ENCODE measurements at places on chromosomes 2 and 18.
A peak's percentile ranks its signal among the peaks of the same experiment; 100 is the strongest.

DNA sequence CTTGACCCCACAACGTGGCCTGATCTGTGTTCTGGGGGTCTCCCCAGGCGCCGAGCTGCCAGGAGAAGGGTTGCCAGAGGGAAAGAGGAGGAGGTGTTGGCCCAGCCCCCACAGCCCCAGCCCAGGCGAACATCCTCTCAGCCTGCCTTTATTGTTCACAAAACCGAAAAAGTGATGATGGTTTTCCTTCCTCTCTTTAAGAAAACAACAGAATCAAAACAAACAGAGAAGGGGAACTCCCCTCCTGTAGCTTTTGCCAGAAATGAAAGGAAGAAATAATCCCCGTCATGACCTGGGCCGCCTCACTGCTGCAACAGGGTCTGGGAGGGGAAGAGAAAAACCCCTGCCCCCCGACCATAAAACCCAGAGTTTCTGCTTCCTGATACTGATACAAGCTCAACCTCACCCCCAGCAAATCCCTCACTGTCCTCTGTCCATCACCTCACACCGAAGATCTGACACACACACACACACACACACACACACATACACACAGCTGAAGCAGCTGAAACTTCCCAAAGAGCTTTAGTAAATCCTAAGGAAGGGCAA is 52.0 kb downstream of the ZFP36L2 start:
- DNase-seq: no peak

DNA sequence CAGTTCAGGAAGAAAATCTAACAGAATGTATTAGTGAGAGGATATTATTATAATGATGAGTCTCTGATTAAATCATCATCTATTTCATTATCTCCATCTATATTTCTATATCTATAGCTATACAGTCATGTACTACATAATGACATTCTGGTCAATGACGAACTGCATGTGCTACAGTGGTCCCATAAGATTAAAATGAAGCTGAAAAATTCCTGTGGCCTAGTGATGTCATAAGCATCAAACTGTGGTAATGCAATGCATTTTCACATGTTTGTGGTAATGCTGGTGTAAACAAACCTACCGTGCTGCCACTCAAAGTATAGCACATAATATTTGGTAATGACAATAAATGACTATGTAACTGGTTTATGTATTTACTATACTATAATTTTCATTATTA is 1127.9 kb upstream of the CHAC2 start:
- no peak for DNase-seq

DNA sequence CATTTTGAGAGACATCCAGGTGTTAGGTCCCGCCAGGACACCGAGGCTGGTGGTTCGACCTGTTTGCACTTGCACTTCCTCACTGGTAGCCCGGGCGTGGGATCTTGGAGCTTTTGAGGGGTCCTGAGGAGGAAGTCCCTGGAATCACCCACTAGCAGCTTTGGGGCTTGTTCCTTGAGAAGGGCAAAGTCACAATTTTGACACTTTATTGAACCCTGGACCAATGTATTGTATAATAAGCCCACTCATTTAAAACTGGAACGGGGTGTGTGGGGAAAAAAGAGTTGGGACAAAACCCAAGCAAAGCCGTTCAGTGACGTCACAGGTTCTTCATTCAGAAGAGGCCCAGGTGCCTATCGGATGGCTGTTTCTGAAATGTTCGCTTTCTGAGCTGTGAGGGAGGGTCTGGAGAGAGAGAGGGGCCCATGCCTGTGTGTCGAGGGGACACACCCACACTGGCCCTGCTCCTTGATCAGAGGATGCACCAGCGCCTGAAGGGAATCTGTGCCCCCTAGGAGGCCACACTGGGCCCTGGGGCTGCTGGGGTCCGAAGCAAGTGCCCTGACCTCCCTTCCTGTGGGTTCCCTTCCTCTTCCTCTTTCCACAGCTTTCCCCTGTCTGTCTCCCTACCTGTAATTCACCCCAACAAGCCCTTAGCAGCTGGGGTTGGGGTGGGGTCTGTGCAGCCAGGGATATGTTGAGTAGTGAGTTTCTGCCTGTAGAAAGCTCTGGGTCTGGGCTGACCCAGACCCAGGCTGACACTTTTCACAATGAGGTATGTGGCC is 2.6 kb downstream of the LPIN1 start:
- no peak for DNase-seq

DNA sequence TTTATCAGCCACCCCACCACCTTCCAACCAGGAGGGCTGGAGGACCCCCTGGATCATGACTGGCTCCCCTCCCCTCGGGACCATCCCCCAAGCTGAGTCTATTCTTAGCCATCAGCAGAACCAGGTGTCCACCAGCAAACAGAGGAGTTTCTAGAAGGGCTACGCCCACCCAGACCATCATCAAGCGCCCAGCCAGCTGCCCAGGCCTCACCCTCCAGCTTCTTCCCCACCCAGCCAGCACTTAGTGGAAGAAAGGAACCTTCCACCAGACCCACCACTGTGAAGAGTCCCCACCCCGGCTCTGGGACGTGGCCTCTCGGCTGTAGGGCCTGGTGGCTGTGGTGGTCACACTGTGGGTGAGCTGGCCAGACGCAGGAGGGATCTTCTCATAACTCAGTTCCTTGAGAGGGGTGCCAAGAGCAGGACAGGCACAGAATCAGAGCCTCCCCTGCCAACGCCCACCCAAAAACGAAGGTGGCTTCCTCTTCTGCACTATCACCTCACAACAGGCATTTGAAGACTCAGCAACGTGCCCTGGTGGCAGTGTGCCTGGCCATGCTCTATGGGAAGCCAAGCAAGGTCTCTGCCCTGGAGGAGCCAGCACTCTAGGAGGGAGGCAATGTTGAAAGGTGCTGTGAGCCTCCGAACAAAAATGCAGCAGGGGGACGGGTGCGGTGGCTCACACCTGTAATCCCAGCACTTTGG is 19.0 kb downstream of the BIN1 start:
- no peak for DNase-seq

DNA sequence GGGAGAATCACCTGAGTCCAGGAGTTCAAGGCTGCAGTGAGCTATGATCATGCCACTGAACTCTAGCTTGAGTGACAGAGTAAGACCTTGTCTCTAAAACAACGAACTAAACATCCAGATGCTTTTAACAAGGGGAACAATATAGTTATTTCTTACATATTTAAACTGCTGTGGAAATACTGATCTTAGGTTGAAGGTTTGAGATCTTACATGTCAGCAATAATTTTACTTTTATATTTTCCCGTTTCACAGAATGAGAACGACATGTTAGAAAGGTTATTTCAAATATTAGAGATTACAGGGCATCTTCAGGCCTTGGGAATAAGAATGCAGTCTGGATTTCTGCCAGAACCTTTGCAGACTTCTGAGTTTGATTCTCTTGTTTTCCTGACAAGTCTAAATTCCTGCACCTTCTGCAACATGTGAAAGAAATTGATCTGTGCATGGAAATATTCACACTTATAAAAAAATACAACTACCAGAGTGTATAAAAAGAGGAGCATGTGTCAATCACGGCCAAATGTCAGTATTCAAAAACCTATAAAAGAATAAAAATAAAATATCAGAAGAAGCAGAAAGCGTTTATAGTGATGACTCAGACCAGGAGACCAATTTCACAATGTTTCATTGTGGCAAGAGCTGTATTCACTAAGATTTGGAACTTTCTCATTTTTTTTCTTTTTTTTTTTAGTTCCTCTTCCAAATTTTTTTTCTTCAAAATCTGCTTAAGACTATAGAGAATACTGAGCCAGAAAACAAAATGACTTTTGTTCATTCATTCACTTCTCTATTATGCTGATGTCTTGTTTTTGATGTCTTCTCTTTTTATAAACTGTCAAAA is 29.6 kb downstream of the COLEC12 start:
- DNase-seq: peak; percentile 83

DNA sequence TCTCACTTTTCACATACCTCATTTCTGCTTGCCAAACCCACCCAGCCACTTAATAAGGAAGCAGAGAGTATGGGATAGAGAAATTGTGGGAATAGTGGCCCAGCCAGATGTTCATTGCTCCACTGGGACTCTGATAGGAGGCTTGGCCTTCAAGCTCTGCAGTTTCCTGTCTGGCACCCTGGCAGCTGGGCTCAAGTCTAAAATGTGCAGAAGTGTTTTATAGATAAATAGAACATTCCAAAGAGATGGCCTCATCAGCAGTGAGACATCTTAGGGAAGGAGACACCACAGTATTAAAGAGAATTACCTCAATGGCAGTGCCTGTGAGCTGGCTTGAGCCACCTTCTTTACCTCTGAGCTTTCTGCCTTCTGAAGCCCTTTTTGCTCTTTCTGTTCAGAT is 24.7 kb downstream of the COPS7B start:
- DNase-seq: peak; percentile 69

DNA sequence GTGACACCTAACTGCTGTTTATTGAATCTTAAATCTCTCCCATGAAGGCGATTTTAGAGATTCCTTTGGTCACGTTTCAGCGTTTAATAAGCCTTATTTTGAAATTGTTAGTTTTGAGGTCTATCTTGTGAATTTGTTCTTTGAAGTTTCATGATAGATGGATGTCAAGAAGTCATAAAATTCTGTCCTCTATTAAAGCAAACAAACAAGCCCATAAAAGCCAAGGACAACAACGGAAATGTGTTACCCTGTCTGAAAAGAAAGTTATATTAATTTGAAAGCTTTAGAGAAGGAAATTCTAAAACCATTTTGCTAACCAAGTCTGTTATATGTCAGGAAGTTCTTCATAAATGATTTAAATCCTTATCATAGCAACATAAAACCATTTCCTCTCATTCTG is 7.0 kb upstream of the CAVIN2 start:
- no peak for DNase-seq

- DNase-seq: no peak
Observed at GRCh38 chr18:30860741-30861140, 181.8 kb downstream of the DSC3 start.

DNA sequence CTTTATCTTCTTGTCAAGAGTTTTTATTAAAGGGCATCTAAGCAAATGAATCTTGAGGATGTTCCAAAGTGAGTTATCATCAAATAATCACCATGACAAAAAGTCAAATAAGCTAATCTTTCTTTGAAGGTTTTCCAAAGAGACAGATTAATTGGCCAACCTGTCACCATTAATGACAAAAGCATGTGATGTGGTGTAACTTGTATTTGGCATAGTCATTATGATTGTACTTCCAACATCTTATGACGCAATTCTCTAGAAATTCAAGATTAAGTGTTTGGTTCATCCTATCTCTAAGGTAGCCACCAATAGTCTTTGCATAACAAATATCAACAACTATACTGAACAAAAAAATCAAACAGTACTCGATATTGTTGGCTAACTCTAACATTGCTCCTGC is 28.6 kb downstream of the RBMS1 start:
- DNase-seq: no peak

GRCh38 chr18:56238576-56238975 is 399.8 kb downstream of the TXNL1 start:
- DNase-seq: no peak

GRCh38 chr18:47262301-47263149 is 11.1 kb upstream of the SKOR2 start:
- DNase-seq: no peak

DNA sequence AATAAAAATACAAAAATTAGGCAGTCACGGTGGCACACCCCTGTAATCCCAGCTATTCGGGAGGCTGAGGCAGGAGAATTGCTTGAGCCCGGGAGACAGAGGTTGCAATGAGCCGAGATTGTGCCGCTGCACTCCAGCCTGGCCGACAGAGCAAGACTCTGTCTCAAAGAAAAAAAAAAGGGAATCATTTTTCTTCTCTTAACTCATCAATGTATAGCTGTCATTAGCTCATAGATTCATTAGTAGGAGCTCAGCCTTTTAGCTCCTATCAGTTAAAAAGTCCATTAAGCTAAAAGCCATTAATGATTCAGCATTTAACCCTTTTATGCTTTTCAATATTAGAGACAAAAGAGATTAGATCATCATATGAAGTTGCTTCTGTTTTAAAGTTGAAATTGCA is 5.8 kb upstream of the NBAS start:
- no peak for DNase-seq

- DNase-seq: no peak
Observed at GRCh38 chr2:156592809-156593593, 156.8 kb downstream of the GPD2 start.

- DNase-seq: no peak
Observed at GRCh38 chr18:67845035-67845434, 328.5 kb upstream of the DSEL start.

GRCh38 chr2:134454426-134454825 is 200.6 kb downstream of the MGAT5 start:
- DNase-seq: no peak

DNA sequence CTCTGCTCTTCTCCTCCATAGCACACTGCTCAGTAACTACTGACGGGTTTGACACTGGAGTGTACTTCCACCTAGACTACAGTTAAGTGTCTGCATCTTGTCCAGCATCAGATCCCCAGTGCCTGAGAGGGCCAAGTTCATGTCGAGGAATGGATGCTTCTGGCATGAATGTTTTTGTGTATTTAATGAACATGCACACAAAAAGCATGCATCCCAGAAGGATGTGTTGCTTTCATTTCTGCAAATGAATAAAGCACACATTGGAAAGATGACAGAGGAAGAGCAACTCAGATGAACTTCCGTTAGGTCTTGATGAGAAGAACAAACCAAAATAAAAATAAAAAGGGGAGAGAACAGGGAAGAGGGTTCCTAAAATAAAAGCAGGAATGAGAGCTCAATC is 27.9 kb downstream of the C2orf49 start:
- DNase-seq: no peak

DNA sequence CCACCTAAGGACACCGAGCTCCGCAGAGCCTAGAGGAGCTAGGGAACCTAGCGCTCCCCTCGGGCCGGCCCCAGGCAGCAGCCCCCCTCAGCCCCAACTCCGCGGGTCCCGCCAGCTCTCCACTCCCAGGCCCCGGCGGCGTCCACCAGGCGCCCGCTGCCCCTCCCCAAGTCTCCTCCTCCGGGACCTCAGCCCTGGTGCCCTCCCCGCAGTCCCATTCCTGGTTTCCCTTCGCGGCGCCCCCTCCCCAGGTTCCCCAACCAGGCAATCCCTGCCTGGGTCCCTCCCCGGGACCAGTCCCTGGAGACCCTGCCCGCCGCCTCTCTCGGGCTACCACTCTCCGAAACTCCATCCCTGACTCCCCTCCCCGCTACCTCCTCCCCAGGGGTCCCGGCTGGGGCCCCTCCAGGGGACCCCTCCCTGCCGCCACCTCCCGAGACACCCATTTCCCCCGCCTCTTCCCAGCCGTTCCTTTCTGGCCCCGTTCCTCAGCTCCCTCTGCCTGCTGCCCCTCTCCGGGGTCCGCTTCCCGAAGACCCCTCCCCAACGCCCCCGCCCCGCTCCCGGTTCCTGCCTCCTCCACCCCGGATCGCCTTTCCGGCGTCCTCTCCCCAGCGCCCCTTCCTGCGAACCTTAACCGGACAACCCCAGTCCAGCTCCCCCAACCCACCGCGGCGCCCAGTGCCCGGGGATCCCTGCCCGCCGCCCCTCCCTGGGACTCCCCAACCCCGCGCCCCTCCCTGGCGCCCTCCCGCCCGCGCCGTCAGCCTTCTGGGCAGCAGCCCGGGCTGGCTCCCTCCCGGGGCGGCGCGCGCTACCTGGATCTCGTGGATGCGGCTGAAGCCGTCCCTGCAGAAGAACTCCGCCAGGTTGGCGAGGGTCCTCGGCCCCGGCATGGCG is 678 bp downstream of the CYP27C1 start:
- peak; percentile 7 for DNase-seq

GRCh38 chr2:211371465-211371864 is 815.1 kb downstream of the CPS1 start:
- no peak for DNase-seq
